Putamen (tissue), 1 donor: ENCODE measurements at places on chromosomes 5 and 9.

GRCh38 chr5:119275601-119276173, 80.1 kb upstream of the TNFAIP8 start:
- no peak for DNase-seq

GRCh38 chr5:109558952-109559351, 130.8 kb upstream of the MAN2A1 start:
- DNase-seq: no peak

DNA sequence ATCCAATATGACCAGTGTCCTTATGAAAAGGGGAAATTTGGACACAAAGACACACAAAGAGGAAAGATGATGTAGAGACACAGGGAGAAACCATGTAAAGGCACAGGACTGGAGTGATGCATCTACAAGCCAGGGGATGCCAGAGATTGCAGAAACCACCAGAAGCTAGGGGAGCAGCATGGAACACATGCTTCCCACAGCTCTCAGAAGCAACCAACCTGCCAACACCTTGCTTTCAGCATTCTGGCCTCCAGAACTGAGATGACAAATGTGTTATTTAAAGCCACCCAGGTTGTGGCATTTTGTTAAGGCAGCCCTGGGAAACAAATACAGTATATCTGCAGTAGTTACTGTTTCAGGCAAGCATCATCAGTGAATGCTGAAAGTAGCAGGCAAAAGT, 23.2 kb downstream of the DAP start:
- no peak for DNase-seq

GRCh38 chr9:107650321-107650720, 160.8 kb upstream of the KLF4 start:
- no peak for DNase-seq

DNA sequence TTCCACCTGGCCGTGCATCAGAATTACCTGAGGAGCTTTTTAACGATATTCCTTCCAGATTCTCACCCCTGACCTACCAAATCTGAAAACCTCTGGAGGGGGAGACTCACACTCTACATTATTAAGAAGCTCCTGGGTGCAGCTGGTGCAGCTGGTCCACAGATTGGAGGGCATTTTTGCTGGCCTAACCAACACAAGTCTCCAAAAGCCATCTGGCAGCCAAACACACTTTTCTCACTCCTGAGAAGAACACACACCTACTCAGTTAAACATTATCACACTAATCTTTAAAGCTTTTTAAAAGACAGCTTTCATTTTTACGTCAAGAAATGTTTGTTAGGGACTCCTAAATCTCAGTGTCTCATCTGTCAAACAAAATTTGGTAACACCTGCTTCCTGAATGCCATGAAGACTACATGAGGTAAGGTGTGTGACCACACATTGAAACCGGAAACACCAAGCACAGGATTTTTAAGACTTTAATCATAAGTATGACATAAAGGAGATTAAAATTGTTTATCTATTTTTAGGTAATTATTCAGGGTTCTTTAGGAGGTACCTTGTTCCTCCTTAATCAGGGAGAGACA, 14.2 kb upstream of the PTPN3 start:
- DNase-seq: no peak

DNA sequence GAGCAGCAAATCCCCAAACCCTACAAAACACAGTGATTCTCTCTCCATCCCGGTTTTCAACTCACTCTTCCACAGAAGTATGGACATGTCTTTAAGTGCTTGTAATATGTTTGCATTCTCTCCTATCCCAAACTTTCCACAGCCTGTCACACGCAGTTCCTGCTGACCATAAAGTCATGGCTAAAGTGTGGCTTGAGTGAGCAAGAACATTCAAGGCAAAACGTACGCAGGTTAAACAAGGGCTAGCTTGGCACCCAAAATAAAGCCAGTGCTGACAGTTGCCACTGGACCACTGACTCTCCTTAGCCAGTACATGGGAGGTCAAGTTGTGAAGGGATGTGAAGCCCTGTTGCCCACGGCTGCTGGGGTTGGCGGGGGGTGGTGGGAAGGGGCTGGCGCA, 211.1 kb upstream of the IRX1 start:
- no peak for DNase-seq

DNA sequence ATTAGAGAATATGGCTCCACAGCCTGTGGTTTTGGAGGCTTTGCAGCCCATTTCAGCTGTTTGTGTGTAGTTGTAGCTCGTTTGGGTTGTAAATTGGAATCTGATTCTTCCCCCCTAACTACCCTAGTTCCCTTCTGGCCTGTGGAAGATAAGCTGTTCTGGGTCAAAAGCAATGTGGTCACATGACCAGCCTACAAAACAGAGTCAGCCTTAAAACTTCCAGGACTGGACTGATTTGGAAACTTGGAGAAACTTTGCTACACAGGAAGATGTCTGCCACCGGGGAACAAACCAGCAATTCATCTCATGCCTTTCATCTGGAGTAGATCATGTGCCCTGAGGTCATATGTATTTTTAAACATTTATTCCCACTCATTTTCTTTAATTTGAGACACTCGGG, 83.8 kb downstream of the DAPK1 start:
- no peak for DNase-seq

DNA sequence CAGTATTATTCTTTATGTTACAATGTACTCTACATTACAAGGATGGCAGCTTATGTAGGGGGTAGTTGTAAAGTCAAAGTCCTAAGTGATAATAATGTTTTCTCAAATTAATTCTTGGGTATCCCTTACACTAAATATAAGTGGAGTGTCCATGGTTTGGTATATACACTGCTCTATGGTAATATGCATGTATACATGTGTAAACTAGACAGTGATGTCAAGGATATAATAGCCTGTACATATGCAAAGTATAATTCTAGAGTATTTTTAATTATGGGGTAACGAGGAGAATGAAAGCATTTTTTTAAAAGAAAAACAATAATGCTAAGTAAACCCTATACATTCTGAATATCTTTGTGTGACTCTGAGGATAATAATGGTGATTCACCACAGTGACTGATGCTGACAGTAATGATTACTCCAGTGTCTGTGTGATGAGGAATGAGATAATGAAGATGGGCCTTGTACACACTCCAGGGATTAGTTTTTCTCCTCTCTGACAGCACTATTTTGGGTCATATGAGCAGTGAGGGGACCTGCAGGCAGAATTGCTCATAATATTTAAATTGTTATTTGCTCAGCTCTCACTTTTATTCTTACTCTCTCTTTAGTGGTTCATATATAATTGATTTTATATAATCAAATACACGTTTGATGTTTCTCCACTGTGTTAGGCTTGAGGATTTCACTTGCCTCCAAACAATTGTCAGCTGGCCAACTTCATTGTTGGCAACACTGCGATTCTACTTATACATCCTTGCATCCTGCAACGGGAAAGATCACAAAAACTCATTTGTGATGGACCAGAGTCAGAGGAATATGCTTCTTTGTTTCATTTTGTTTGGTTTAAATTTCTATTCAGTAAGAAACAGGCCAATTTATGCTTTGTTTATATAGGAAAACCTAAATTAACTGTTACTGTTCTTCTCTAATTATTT, 88.2 kb downstream of the NREP start:
- DNase-seq: no peak

DNA sequence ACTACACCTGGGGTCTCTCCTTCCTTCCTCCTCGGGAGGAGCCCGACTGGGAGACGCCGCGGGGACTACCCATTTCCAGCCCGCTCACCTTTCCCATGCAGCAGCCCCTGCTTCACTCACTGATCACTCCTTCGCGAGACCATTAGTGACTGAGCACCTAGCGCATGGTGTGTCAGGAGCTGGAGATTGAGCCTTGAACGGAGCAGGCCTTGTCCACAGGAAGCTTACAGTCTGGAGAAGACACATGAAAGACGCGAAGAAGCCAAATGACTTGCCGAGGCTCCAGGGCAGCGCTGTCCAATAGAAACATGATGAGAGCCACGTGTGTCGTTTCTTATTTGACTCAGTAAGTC, 283 bp upstream of the CFAP90 start:
- DNase-seq: no peak

DNA sequence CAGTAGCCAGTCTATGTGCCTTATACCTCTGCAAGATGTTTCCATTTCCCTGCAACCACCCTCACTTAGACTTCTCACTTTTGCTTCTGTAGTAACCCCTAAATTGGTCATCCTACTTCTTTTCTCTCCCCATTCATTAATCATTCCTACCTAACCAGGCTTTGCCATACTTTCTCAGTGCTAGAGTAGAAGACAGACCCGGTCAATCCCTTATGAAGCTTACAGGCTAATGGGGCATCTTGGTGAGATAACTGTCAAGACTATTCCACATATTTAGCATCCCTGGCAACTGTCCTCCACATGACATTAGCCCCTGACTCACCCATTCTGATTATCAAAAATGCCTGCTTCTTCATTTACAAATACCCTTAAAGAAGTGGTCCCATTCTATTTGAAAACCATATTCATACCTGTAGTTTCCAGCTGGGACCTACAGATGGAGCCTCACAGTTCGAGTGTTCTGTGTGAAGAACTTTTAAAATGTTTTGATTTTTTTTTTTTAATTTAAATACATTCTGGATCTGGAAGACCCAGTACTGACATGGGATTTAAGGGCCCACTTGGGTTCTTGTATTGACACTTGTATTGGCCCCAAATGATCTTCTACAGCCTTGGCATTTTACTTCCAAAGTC, 21.0 kb downstream of the F2RL2 start:
- no peak for DNase-seq

GRCh38 chr9:92770360-92770995, 5.8 kb upstream of the BICD2 start:
- DNase-seq: no peak
